Stimulated activated CD4-positive, alpha-beta T cell treated with anti-CD3 and anti-CD28 coated beads, TNF-alpha, amount 100 ng/mL, for 24 hours (primary cell): ENCODE measurements at places on chromosomes 11 and 22.

GRCh38 chr11:85961930-85962363 is 106.8 kb downstream of the CCDC83 start:
- no peak for DNase-seq

DNA sequence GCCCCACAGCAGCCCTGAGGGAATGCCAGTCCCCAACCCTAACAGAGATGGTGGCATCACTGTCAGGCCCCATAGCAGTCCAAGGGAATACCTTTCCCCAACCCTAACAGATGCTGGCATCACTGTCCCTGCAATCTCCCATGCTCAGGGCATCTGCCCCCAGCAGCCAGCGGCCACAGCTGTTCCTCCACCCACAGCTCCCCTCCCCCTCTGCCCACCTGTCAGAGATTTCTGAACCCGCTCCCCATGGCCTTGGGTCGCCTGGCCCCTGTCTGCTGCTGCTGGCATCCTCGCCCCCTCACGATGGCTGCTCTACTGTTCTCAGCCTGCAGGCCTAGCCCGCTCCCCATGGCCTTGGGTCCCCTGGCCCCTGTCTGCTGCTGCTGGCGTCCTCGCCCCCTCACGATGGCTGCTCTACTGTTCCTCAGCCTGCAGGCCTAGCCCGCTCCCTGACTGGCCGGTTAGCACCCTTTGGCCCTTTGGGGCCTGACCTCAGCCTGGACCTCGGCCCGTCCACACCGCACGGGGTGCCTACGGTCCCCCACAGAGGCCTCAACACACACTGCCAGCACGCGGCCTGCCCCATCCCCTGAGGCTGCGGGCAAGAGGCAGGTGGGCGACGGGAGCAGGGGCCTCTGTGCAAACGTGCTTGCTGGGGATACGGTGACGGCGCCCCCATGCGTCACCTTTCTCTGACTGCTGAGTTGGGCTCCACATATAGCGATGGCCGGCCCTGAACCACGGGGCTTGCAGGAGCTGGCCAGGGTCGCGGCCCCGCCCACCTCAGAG is 20.7 kb downstream of the CHID1 start:
- DNase-seq = no peak

DNA sequence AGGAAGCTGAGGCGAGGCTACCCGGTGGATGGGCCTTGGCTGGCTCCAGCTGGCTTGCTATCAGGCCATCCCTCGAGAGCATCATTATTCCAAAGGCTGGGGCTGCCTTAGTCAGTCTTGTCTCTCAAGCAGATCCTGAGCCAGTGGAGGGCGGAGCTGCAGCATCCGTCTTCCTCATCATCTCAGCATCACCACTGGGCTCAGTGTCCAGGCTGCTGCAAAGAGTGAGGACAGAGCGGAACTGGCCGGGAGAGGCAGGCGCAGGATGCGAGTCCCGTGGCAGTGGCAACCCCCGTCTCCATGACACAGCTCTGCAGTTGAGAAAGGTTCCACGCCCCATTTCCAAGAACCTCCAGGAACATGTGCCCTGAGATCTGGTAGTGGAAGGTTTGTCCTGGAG is 4.4 kb downstream of the TP53I11 start:
- DNase-seq = no peak

- no peak for DNase-seq
Measured at GRCh38 chr22:31243339-31244045, 31.4 kb downstream of the LIMK2 start.

- DNase-seq = no peak
Measured at GRCh38 chr11:12460466-12460865, 83.1 kb downstream of the PARVA start.

GRCh38 chr11:16912692-16913111 is 101.5 kb downstream of the PLEKHA7 start:
- no peak for DNase-seq

GRCh38 chr11:962688-963087 is 37.0 kb downstream of the AP2A2 start:
- no peak for DNase-seq

DNA sequence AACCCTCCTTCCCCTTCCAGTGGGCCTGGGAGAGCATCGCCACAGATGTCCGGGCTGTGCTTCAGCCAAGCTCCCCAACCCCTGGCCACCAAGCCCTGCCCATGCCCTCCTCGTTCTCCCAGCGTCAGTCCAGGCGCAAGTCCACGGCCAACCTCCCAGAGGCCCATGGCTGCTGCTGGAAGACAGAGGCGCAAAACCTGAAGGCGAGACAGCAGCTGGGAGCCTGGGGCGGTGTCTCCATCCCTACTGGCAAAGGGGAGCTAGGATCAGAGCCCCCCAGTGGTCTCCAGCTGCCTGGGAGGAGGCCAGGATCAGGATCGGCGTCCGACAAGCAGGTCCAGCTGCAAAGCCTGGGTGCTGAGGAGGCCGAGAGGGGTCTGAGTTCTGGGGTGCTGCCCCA is 1.9 kb downstream of the TSGA10IP start:
- no peak for DNase-seq

- DNase-seq = no peak
Measured at GRCh38 chr11:77109236-77110019, 6.8 kb downstream of the OMP start.

GRCh38 chr11:28757725-28758515 is 649.7 kb downstream of the METTL15 start:
- no peak for DNase-seq

DNA sequence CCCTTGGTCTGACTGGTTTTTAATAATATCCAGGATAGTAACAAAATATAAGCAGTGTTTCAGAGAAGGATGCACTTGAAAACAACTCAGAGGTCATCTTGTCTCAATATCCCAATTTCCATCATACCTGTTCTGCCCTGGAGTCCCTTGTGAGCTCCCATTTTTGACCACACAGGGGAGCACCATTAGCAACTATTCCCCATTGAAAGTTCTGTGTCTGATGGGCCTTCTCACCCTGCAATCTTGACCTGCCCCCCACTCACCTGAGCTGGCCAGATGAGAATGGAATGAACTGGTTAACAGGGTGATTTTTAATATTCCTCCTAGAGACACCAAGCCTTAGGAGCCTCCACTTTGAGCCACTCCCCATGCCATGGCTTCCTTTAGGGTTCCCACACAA is 3.8 kb upstream of the CAPN5 start:
- DNase-seq = no peak

DNA sequence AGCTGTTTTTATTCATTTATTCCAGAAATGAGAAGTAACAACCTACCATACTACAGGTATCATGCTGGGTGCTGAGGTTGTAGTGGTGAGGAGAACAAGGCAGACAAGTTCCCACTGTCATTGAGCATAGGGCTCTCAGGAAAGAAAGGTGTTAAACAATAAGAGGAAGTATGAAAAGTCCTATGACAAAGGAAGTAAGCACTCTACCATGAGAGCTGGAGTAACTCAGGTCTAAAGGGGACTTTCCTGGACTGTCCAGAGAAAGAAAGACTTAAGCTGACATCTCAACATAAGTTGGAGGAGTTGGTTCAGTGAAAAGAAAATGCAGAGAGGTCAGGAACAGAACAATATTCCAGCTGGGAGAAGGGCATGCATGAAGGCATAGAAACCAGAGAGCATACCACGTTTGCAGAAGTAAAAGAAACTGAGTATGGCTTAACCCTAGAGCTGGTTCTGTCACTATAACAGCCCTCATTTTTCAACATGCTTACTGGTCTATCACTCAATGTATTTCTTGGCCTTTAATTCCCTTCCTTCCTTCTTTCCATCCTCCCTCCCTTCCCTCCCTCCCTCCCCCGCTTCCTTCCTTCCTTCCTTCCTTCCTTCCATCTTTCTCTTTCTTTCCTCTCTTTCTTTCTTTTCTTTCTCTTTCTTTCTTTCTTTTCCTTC is 137.8 kb upstream of the BDNF start:
- DNase-seq = no peak

DNA sequence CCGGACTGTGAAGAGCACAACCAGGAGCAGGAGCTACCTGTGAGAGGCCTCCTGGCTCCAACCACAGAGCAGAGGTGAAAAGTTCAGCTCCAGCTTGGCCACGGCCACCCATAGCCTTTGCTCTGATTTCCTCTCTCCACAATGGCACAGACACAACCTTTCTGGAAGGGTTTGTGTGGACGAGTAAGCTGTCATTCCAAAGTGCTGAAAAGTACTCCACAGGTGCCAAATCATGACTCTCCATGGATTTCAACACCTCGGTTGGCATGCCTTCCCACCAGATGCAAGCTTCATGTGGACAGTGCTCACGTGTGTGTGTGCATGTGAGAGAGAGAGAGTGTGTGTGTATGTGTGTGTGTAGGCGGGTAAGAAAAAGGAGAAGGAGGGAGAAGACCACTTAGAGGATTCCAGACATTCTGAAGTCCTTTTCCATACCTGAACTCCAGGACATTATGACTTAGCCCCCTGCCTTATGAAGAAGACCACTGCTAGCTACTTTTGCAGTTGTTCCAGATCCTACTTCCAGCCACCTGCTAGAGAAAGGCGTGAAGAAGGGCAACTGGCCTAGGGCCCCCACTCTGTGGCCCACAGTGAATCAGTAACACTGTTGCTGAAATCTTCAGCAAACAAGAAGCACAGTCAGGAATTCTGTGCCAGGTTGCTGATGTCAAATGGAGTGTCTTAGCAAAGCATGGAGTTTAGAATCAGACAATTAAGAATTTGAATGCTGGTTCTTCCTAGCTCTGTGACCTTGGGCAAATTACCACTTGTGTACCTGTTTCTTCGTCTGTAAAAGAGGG is 13.9 kb upstream of the NAV2 start:
- DNase-seq = no peak

- no peak for DNase-seq
Measured at GRCh38 chr22:45758603-45759002, 87.0 kb downstream of the ATXN10 start.
